Effector CD4-positive, alpha-beta T cell (primary cell): ENCODE measurements at places on chromosomes 5 and 9.

GRCh38 chr9:109017061-109017460, 3.8 kb upstream of the CTNNAL1 start:
- DNase-seq: no peak

DNA sequence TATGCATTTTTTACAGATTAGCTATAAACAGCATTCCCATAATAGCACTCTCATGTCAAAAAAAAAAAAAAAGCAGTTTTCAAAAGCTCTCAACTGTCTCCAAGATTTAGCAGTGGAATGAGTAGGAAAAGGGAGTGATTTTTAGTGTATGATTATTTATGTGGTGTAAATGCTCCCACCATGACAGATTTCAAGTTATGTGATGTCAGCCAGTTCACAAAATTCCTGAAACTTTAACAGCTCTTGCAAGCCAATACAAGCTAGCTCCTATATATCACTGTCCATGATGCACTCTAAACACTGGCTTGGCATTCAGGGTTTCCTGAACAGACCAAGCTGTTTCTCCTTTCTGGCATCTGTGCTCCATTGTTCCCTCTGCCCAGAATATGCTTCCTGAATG, 7.9 kb upstream of the ANKDD1B start:
- no peak for DNase-seq

- DNase-seq: no peak
Measured at GRCh38 chr5:126818736-126819135, 41.8 kb downstream of the LMNB1 start.

- DNase-seq: no peak
Measured at GRCh38 chr9:81150016-81150625, 539.2 kb downstream of the TLE1 start.

DNA sequence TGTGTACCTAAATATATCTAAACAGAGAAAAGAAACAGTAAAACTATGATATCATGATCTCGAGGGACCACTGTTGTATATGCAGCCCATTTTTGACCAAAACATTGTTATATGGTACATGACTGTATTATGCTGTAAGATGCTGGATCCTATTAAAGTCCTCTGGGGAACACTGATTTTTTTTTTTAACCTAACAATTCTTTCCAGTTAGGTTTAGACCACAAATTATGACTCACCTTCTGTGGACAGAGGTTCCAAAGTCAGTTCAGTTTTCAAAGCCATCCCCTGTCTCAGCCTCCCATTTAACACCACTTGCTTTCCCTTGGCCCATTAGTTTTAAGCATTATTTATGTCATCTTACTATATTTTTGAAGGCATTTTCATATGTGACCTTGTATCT, 27.1 kb downstream of the TRMO start:
- DNase-seq: no peak

GRCh38 chr5:171914726-171915338, 91.6 kb downstream of the FBXW11 start:
- DNase-seq: no peak

- no peak for DNase-seq
Measured at GRCh38 chr9:70218767-70219166, 40.0 kb upstream of the SMC5 start.

GRCh38 chr5:67809589-67809988, 406.0 kb upstream of the PIK3R1 start:
- DNase-seq: no peak

GRCh38 chr9:3962496-3962895, 337.4 kb downstream of the GLIS3 start:
- no peak for DNase-seq

- DNase-seq: no peak
Measured at GRCh38 chr5:15103130-15103529, 231.6 kb upstream of the ANKH start.

GRCh38 chr9:105178076-105178475, 66.4 kb upstream of the SLC44A1 start:
- DNase-seq: no peak

GRCh38 chr5:56154732-56155484, 78.2 kb downstream of the ANKRD55 start:
- DNase-seq: no peak

- no peak for DNase-seq
Measured at GRCh38 chr9:128442150-128442549, 13.7 kb upstream of the ODF2 start.

- DNase-seq: no peak
Measured at GRCh38 chr5:96930058-96930457, 5.8 kb upstream of the LNPEP start.

DNA sequence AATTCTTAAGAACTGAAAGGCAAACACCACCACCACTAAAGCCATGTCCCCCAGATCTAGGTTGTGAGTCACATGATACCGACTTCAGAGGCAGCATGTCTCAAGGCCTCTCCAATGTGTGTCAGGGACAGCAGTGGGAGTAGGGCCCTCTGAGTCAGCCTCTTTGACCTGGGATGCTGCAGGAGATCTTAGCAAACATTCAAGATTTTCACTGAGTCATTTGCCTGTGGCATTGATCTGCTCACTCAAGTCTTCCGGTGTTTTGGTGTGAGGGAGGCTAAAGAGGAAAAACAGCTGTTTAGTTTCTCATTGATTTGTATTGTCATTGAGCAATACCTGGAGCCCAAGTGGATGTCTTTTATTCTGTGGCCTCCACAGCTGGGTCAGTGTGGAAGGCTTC, 36.1 kb downstream of the TMC1 start:
- DNase-seq: no peak

DNA sequence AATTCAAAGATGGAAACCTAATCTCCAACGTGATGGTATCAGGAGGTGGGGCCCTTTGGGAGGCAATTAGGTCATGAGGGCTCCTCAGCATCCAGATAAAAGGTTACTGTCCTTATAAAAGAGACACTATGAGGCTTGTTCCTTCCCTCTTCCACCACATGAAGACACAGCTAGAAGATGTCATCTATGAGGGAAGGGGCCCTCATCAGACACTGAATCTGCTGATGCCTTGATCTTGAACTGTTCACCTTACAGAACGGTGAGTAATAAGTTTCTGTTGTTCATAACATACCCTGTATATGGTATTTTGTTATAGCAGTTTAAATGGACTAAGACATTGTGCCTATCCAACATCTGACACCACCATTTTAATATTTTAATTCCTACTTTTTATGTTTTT, 19.7 kb upstream of the CCNH start:
- no peak for DNase-seq

DNA sequence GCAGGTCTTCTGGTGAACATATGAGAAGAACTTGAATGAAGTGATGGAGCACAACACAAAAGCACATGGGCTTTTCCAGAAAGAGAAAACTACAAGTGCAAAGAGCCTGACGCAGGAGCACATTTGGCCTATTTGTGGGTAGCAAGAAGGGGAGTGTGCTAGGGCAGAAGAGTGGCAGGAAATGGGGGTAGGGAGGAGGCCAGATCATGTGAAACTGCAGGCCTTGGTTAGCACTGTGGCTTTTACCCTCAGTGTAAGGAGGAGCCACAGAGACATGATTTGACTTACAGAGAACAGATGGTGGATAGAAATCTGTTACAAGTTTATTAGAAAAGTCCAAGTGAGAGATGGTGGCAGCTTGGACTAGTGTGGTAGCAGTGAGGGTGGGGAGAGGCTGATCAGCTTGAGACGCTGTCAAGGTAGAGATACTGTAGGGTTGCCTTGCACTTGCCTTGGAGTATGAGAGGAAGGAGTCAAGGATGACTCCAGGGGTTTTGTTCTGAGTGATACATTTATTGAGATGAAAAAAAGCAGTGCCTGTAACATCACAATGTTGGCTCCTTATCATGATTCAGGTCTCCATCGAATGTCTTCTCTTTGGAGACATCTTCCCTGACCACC, 126.7 kb downstream of the PPP2R2B start:
- peak; percentile 9 for DNase-seq

GRCh38 chr5:15887093-15887492, 292.5 kb downstream of the MARCHF11 start:
- no peak for DNase-seq

GRCh38 chr5:132473668-132474067, 16.9 kb downstream of the IRF1 start:
- DNase-seq: no peak

DNA sequence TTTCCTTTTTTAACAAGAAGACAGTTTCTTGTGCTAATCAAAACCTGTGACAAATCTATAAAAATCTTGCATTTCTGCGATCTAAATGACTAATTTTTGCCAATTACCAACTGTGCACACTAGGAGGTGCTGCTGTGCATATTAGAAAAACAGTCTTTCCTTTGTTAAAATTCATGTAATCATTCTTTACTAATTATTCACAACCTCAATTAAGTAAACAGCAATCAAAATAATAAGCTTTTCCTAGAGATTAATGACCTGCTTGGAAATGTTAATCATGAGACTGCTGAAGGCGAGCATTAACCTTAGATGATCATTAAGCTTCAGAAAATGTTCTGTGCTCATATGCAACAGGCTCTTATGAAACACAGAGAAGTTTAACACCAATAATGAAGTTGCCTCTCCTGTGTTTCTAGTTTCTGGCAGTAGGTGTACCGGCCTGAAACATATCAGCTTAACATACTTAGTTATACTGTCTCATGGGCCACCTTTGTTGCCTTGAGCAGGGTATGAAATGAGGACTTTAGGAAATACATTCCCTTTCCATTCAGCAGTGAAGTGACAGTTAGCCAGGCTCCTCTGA, 17.7 kb downstream of the RFESD start:
- DNase-seq: peak; percentile 15

- DNase-seq: no peak
Measured at GRCh38 chr5:167626341-167627123, 664.9 kb upstream of the WWC1 start.

DNA sequence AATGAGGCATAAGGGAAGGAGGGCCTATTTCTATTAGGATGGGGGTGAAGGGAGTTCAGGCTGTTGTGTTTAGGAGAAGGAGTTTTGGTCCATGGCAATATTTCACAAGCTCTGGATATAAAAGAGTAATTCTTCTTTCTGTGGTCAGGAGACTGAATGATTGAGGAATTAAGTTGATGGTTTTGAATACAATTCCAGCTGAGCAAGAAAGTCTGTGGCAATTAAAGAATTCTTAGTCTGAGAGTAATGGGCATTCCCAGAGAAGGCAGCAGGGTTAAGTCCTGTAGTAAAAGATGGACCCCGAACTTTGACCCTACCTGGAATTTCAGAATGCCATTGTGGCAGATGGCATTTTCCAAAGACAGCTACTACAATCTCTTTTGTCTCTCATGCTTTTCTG, 202.6 kb downstream of the TLE4 start:
- no peak for DNase-seq

GRCh38 chr5:1118231-1118698, 6.4 kb upstream of the SLC12A7 start:
- DNase-seq: no peak

- DNase-seq: no peak
Measured at GRCh38 chr5:27234916-27235315, 196.5 kb upstream of the CDH9 start.

DNA sequence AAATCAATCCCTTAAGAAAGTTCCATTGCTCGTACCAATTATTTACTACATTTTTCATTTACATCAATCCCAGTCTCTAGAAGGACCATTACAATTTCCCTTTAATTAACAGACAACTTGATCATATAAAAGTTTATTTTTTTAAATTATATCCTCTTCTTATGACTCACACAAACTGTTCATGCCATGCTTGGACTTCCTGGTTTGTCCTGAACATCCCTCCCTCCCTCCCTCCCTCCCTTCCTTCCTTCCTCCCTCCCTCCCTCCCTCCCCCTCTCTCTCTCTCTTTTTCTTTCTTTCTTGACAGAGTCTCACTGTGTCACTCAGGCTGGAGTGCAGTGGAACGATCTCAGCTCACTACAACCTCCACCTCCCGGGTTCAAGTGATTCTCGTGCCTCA, 11.6 kb upstream of the CLTB start:
- no peak for DNase-seq

- DNase-seq: no peak
Measured at GRCh38 chr9:28699632-28700031, 1126.4 kb upstream of the C9orf72 start.

GRCh38 chr9:114025196-114025753, 52.8 kb downstream of the AMBP start:
- no peak for DNase-seq

DNA sequence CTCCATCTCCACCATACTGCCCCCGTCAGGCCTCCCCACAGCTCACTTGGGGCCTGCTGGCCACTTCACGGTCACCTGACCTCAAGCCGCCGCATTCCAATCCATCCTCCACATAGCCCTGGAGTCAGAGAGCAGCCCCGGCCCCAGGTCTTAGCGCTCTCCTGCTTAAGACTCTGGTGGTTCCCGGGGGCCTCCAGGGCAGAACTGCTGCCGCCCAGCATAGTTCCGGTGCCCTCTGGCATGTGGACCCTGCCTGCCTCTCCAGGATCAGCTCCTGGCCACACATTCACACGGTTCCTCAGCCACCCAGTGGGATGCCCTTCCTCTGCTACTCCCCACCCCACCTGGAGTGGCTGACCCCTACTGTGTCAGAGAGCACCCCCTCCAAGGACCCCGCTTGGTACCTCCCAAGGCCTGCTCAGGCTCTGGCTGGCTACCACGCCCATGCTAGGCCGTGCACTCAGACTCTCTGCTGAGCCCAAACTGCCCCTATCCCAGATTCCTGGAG, 8.7 kb downstream of the PHYKPL start:
- DNase-seq: no peak

- DNase-seq: no peak
Measured at GRCh38 chr9:83199240-83199639, 136.3 kb upstream of the RASEF start.

DNA sequence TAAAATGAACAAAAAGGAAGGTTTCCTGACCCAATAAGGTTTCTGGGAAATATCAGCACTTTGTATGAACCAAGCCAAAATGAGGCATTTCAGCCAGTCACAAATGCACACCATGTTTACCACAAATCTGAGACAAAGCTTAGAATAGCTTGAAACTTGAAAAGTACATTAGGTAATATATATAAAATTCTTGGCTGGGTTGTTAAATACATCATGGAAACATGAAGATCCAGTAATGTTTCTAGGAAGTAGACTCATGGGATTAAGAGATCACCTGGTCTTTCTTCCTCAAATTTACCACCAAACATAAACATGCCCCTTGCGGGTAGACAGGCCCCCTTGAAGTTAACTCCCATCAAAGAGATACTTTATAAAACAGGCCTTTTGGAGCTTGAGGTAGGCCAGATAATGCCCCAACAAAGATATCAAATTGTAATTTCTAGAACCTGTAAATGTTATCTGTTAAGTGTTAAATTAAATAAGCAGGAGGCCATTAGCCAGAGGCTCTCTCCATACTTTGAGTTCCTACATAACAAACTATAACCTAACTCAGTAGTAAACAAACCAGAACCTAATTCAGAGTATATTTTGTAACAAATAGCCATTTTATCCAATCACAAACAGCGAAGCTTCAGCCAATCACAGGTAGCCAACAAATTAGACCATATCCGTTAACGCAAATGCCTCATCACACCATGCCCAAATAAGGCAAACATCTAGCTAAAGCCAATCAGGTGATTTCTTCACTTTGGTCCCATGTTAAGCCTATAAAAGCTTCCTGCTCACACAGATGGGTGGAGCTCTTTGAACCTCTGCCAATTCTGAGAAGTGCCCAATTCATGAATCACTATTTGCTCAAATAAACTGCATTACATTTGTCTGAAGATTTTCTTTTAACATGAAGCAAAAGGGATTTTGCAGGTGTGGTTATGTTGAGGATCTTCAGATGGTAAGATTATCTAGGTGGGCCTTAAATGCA, 127.9 kb upstream of the TARS1 start:
- no peak for DNase-seq
